ENCODE measurements at places on chromosomes 6 and 20.

DNA sequence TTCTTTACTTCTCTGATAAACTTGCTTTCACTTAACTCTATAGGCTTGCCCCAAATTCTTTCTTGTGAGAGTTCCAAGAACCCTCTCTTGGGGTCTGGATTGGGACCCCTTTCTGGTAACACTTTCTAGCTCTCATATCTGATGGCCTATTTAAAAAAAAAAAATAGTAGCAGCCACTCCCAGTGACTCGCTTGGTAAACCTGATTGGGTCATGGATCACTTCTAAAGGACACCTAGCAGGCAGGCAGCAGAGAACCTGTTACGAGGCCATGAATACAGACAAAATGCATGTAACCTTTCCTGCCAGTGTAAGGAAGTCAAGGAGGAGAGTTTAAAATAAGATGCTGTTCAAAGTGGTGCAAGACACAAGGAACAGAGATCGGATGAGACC lies 9.1 kb upstream of the SERPINB6 start:
- DNase-seq: no peak

- DNase-seq: no peak
Observed at GRCh38 chr6:11232770-11233626, 530 bp upstream of the NEDD9 start.

DNA sequence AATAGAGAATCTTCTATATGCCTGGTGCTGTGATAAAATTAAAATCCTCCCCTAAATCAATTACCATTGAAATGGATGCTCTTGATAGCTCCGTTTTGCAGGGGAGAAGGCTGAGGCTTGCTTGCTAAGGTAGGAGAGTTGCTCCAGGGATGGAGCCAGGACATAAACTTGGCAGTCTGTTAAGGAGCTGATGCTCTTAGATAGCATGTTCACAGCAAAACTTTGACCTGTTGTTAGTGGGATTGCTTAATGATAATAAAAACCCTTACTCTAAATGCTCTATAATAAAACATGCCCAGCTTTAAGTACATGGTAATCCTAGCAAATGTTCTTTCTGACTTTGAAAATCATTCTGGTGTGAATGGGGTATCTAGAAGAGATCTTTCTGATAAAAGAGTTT lies 228.4 kb upstream of the JAG1 start:
- DNase-seq: no peak

- DNase-seq: no peak
Observed at GRCh38 chr6:38350942-38351341, 288.8 kb downstream of the BTBD9 start.

GRCh38 chr6:110614586-110614985 lies 138.2 kb upstream of the SLC22A16 start:
- DNase-seq: no peak

GRCh38 chr20:24534282-24534681 lies 64.9 kb downstream of the SYNDIG1 start:
- DNase-seq: no peak

- DNase-seq: no peak
Observed at GRCh38 chr6:32689531-32690501, 23.4 kb upstream of the HLA-DQB1 start.

DNA sequence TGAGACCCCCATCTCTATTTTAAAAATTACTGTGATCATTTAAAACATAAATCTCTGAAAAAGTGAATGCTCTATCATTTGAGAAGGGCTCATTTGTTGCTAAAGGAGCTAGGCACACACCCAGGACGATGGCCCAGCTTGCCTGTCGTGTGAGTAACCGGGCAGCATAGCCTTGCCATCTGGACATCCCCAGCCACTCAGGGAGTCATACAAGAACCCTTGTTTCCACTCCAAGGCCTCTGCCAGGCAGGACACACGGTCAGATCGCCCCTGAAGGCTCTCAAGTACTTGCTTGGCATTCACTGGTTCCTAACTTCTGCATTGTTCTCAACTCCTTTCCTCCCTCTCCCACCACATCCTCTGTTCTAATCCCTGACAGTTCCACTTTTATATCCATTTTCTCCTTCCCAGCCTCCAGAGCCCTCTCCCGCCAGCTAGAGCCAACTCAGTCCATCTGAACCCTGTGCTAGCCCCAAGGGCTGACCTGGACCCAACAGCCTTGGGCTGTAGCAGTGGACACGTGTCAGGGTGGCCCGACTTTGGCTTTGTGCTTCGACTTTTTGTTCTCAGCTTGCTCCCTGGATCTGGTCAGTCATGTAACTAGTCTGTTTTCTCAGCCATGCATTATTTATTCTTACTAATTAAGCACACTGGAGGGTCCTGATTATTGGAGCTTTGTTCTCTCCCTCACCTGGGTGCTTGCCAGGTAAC lies 15.7 kb upstream of the EZR start:
- no peak for DNase-seq

GRCh38 chr6:11752360-11752759 lies 26.2 kb downstream of the ADTRP start:
- no peak for DNase-seq

DNA sequence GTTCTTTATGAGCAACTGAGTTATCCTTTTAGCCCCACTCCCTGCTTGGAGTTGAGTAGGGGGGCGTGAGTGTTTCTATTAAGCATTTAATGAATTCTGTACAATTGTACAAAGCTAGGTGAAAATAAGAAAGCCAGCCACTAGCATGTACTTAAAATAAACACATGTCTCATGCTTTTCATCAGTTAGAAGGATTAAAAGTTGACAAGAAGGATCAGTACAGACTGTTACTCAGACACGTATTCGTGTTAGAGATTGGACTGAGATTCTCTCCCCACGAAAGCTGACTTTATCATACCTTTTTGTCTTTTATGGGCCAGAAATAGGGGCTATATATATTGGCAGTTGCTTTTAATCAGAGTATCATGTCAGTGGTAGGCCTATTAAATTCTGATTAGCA lies 1.7 kb downstream of the HSF2 start:
- DNase-seq: no peak

- DNase-seq: no peak
Observed at GRCh38 chr6:106247293-106247692, 78.3 kb downstream of the ATG5 start.

- DNase-seq: no peak
Observed at GRCh38 chr6:45535933-45536332, 158.2 kb upstream of the SUPT3H start.

- no peak for DNase-seq
Observed at GRCh38 chr6:42140756-42141602, 1.4 kb downstream of the C6orf132 start.

DNA sequence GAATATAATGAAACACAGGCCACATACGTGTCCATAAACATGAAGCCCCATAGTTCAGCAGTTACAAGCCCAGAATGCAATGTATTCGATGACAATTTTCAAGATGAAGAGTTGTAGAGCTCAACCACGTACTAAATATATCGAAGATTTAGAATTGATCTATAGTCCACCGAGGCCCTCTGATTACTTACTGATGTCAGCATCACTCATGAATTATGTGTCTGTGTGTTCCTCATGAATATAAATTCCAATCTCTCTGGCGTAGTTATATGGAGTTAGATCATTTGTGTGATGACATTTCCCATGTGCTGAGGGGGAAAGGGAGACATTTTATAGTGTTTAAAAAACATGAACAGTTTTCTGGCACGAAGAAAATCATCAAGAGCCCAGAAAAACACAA lies 97.5 kb downstream of the PFDN4 start:
- DNase-seq: no peak

GRCh38 chr6:13304580-13305260 lies 23.6 kb downstream of the TBC1D7 start:
- DNase-seq: no peak

- DNase-seq: no peak
Observed at GRCh38 chr6:10146715-10147451, 268.0 kb downstream of the TFAP2A start.

GRCh38 chr6:19771753-19772336 lies 65.3 kb upstream of the ID4 start:
- DNase-seq: no peak

- no peak for DNase-seq
Observed at GRCh38 chr6:34589691-34590090, 33.6 kb upstream of the SPDEF start.

DNA sequence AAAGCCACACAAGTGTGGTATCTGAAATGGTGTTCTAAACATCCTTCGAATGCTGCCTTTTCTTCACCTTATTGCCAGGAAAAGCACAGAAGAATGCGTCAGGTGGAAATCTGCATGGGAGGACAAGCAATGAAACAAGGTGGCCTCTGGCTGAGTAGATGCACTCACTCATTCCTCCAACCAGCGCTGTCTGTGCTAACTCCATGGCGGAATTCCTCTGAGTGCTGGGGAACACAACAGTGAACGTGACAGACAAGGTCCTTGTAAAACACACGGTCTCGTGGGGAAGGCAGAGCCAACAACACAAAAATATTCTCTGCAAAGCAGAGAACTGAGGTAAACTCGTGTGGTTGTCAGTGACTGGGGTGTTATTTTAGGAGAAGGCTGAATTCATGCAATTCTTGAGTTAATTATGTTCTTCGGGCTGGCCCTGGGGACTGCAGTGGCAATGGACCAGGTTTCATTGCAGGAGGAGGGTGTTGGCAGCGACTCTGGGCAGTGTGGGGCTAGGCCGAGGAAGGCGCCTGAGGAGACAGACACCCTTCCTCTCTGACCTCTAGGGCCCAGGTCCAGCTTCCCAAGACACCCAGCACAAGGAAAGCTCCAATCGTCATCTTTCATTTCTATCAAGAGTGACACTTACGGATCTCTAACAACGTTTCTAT lies 339.7 kb downstream of the PRKN start:
- no peak for DNase-seq

- DNase-seq: no peak
Observed at GRCh38 chr6:50891290-50891689, 72.6 kb downstream of the TFAP2B start.

DNA sequence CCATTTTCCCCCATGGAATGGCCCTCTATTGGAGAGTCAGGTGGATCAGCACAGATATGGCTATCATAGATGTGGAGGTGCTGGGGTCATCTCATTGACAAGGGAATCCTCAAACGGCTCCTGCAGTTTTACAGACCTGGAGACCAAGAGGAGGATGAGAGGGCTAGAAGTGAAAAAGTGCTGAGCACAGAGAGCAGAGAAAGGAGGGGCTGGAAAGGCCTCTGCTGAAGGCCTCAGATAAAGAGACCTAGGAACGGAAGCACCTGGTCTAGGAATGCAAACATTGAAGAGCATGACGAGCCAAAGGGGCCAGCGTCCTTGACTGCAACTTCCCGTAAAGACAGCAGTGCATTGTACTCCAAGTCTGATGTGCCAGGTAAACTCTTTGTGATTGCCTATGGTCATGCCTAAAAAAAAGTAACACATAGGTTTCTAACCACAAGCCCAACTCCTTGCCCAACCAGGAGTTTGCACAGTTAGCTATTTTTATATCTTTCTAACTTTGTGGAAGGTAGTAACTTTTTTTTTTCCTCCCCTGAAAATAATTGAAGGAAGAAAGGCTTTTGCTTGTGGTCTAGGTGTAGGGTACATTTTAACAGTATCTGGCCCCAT lies 15.2 kb downstream of the RSPH4A start:
- DNase-seq: no peak

DNA sequence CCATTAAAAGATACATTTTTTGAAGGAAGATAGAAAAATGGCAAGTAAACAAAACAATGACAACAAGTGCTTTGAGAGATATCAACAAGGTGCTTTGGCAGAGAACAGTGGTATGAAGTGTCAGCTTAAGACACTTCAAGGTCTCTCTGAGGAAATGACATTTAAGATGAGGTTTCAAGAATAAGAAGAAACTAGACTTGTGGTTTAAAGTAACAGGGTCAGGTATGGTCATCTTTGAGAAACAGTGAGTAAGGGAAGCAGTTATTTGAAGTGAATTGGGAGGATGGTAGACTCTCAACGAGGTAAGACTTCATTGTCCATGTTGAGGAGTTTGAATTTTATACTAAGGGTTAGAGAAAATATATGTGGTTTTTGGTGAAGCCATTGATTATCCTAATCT lies 77.8 kb downstream of the SYCP2L start:
- DNase-seq: no peak

DNA sequence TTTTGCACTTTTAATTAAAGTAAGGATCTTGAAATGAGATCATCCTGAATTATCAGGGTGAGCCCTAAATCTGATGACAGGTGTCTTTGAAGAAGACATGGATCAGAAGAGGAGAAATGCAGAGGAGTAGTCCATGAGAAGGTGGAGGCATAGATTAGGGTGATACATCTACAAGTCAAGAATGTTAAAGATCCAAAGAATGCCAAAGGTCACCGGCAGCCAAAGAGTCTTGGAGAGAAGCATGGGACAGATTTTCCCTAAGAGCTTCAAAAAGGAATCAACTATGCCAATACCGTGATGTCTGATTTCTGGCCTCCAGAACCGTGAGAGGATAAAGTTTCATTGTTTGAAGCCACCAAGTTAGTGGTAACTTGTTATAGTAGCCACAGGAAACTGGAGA lies 59.0 kb upstream of the THEMIS start:
- no peak for DNase-seq

DNA sequence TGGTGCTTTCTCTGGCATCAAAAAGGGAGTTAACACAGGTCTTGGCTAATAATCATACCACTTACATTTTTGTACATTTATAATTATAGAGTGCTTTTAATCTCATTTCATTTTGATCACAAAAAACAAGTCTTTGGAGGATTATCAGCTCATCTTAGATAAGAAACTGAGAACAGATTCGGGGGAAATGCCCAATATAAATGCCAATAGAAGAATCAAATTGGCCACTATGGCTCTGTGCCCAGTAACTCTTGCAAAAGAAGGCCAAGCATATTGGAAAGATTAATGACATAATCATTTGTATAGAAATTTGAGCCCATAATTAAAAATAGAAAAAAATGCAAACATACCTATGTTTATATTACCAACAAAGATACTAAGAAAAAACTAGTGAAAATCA lies 42.5 kb downstream of the IPCEF1 start:
- no peak for DNase-seq

- no peak for DNase-seq
Observed at GRCh38 chr20:55893031-55893430, 112.3 kb downstream of the CBLN4 start.

DNA sequence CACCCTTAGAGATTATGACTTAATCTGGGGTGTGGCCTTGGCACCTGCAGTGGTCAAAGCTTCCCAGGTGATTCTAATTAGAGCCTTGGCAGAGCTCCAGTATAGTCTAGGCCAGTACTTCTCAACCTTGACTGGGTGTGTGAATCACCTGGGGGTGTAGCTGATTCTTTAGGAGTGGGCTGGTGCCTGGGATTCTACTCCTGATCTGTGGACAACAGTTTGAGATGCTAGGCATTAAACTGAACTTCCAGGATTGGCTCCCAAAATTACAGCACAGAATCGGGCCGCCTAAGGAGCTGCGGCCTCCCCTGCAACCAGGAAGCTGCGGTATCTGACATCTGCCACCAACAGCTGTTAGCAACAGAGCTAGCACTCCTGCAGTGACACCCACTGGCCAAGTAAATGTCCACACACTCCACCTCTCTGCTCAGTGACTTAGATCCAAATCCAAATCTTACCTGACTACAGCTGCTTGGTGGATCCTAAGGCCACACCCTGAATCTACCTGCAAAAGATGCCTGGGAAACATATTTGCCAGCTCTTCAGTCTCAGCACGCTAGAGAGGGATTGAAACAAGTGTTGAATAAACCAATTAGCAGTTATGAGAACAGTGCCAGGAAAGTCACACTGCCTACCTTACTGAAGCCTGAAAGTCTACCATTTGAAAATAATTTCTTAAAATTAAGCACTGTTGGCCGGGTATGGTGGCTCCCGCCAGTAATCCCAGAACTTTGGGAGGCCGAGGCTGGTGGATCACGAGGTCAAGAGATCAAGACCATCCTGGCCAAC lies 126.7 kb downstream of the UNC5CL start:
- DNase-seq: no peak

- DNase-seq: no peak
Observed at GRCh38 chr6:17470202-17470937, 77.0 kb downstream of the CAP2 start.
